ENCODE measurements at places on chromosomes 2 and 18.

GRCh38 chr2:177530561-177530960 is 138.0 kb downstream of the AGPS start:
- no peak for DNase-seq

DNA sequence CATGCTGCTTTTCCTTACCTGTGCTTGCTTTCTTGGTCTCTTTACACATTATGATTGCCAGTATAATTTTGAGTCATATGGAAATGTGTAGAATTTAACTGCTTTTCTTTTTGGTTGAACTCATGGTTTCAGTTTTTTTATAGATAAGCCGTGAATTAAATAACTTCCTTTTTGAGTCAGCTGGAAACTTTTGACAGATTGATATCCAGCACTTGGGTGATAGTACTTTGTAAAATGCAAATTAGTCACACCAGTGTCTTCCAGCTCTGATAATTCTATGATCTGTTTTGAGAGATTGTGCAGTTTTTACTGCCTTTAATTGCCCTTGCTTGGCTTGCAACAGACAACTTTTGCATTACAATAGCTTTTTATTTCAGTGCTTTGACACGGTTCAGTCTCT is 86.4 kb downstream of the NCOA1 start:
- no peak for DNase-seq

DNA sequence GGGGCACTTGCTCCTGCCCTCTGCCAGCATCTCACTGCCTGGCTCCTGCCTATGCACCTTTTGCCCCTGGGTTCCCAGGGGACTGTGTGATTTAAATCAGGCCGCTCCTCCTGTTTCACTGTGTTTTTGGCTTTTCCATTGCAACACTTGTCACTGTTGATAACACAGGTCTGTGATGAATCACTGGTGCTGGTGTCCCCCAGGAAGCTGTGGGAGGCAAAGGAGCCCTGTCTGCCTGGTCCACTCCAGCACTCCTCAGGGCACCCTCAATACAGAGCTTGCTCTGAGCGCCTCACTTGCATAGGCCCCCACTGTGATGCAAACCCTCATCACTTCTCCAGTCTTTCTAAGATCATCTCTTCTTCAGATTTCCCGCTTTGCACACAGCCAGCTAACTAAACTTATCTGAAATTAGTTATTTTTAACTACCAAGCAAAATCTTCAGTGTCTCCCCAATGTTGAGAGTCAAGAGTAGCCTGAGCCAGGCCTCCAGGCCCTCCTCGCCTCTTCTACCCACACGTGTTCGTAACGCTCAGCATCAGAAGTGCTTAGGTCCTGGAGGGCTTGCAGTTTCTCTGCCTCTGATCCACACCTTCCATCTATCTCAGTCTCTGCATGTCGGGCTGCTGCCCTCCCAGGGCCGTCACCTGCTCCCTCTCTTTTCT is 2.8 kb downstream of the TMEM18 start:
- no peak for DNase-seq

DNA sequence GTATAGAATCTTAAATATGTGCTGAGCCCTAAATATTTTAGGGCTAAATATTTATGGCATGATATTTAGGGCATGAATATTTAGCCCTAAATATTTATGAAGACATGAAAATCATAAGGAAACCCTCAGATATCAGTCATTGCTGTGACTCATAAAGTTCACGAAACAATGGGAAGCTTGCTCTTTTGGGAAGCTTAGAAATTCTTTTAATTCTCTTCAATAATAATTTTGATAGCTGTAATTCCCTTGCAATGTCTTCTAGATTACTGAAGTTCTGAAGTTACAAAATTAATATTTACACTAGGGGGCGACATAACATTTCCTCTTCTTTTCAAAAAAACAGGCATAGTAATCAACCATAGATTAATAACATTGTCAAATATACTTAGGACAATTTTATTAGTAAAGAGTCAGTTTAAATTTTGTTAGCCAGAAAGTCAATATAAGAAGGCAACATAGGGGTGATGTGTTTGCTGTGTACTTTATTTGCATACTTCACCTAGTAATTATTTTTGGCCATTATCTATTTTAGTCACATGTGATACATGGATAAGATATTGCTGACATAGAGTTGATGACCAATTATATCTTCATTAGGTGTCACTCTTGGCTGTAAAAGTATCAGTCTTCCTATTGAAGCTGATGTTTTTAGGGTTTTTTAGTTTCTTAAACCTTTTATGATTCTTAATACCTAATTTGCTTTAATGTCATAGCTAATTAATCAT is 13.2 kb downstream of the ZNF804A start:
- DNase-seq = peak; percentile 57

- DNase-seq = no peak
These were observed 24.7 kb upstream of the ALLC start for GRCh38 chr2:3633089-3633981.

- DNase-seq = peak; percentile 58
These were observed 18.0 kb downstream of the ITSN2 start for GRCh38 chr2:24342110-24342910.

GRCh38 chr18:48951448-48952286 is 902 bp upstream of the SMAD7 start:
- peak; percentile 92 for DNase-seq

- DNase-seq = peak; percentile 73
These were observed 127.7 kb downstream of the RNF152 start for GRCh38 chr18:61765097-61765496.

DNA sequence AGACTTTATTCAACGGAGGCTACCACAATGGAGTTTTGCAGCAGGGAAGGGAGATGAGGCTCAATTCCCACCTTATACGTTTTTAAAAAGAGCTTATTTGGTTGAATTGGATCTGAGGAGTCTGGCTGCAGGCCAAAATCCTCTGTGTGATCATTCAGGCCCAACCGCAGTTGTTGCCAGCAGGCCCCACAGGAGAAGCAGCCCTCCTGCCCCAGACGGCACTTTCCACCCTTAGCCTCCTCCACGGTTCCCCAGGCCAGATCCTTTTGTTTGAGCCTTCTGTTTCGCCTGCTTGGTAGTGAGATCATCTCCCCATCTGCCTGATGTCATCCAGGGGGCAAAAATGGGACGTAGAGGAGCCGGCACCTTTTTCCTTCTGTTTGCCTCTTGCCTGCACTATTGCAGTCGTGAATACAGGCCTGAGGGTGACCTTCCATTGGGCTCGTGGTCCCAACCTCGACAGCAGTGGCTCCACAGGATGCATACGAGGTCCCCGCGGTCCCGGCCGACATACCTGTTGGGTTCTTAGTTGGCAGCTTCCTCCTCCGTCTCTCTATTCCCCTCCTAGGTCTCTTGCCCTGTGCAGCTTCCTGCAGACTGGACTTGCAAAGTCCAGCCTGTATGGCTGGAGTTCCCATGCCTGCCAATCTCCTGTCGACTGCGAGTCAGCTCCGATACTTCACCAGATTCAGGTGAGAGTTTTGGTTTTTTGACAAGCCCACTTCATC is 9.3 kb upstream of the GPR35 start:
- no peak for DNase-seq

- peak; percentile 24 for DNase-seq
These were observed 124.9 kb upstream of the ZNF236 start for GRCh38 chr18:76697441-76697901.

GRCh38 chr2:145688156-145688555 is 1168.2 kb upstream of the ZEB2 start:
- DNase-seq = no peak

- DNase-seq = peak; percentile 47
These were observed 38.8 kb upstream of the PMAIP1 start for GRCh38 chr18:59861009-59861408.

Data from fibroblast of skin of back (primary cell).